RWPE1 (cell line): ENCODE measurements at places on chromosomes 1 and 21.
A peak's percentile ranks its signal among the peaks of the same experiment; 100 is the strongest.

GRCh38 chr1:74586253-74586897 is 74.0 kb upstream of the LRRC53 start:
- DNase-seq, result no peak

DNA sequence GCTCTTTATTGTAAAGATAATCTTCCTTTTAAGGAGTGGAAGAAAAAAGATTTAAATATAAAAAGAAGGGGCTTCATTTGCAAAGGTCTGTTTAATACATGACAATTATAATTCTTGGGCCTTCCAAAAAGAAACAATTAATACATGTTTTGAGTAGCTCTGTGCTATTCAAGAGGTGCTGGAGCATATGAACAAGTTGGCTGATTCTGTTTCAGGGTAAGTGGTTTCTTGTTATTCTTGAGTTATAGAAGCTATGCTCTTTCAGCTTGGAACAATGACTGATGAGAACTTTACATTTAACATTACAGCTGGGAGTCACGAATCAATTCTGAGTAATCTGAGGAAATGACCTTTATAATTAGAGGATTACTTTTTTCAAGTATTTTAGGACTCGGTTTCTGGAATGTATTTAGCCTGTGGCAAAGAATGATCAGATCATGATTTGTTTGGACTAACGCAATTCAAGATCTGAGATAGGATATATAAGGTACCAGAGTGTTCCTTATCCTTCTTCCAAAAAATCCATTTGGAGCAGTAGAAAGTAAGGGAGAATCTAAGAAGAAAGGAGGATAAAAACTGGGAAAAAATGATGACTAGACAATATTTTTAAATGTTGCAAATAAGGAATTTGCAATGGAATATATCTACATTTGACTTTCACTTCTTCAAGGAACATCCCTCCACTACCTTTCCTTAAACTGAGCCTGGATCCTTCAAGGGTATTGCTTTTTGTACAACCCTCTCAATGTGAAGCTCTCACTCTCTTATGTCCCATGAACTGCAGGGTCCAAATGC is 77.1 kb upstream of the KCTD3 start:
- no peak for DNase-seq

- peak; percentile 67 for DNase-seq
Measured at GRCh38 chr1:29124366-29125236, 898 bp upstream of the TMEM200B start.

DNA sequence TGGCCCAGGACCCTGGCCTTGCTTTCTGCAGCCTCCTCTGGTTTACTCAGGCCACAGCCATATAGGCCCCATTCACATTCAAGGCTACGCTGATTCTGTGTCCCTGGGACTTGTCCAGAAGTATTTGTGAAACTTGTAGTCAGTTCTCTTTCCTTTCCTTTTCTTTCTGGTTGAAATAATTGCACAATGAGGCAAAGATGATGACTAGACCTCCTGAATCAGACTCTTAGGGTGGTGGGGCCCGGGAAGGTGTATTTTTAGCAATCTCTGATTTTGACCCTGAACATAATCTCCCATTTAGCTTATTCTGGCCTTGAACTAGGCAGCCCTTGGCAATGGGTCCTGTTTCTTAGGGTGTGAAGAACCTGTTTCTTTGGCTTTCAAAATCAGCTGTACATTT is 39.9 kb downstream of the STUM start:
- no peak for DNase-seq

- DNase-seq, result no peak
Measured at GRCh38 chr21:44375281-44375651, 21.8 kb downstream of the TRPM2 start.

- no peak for DNase-seq
Measured at GRCh38 chr1:98422816-98423215, 238.7 kb upstream of the SNX7 start.

DNA sequence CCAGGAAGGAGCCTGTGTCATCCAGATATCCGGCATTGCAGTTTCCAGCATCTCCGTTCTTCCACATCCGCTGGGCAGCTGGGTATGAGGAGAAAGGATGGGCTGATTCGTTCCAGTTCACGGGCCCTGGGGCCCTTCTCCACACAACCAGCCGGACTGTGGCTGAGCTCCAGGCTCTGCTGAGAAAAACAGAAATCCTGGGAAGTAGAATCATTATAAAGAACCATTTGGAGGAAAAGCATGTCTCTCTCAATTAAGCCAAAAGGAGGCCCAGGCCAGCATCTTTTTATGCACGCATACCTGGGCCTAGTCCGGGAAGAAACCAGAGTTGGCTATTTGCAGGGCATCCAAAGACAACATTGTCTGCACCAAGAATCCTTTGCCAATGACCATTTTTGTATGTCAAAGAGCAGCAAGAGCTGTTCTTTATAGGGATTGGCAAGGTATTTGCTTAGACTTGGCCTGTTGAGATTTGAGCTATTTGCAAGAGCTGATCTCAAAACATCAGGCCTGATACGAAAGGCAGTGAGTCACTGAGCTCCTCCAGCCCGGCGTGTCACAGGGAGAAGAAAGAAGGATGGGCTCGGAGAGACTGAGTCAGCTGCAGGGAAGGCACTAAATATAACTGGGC is 84.9 kb upstream of the ARHGEF16 start:
- peak; percentile 32 for DNase-seq

DNA sequence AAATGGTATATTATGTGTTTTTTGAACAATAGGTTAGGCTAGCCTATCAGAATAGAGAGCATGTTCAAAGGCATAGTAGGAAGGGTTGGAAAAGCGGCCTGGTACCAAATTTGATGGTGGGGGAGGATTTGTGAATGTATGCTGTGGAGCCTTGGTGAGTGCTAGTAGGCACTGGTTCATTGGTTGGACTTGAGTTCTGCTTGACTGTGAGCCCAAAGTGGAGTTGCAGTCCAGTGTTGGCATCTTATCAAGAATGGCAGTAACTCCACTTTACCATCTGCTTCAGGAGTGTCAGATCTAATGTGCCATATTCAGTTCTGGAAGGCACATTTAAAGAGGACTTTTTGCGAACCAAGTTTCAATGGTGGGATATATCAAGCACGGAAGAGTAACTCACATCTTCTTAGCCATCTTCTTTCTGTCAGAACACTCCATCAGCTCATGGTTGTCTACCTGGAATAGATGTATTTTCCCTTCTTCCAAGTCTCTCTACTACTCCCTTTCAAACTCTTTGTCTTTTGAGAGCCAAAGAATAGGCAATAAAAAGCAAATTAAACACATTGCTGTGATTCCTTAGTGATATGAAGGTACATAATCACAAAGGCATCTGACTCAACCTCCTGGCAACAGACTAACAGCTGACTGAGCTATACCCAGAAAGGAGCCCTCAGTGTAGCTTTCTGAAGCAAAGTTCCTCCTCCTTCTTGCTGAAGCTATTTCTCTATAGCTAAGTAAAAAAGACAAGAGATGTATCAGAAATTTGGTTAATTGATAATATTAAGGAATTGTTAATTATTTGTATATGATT is 21.7 kb downstream of the LRRC8B start:
- DNase-seq, result peak; percentile 49

GRCh38 chr1:15153842-15154479 is 414 bp downstream of the TMEM51 start:
- DNase-seq, result peak; percentile 51

DNA sequence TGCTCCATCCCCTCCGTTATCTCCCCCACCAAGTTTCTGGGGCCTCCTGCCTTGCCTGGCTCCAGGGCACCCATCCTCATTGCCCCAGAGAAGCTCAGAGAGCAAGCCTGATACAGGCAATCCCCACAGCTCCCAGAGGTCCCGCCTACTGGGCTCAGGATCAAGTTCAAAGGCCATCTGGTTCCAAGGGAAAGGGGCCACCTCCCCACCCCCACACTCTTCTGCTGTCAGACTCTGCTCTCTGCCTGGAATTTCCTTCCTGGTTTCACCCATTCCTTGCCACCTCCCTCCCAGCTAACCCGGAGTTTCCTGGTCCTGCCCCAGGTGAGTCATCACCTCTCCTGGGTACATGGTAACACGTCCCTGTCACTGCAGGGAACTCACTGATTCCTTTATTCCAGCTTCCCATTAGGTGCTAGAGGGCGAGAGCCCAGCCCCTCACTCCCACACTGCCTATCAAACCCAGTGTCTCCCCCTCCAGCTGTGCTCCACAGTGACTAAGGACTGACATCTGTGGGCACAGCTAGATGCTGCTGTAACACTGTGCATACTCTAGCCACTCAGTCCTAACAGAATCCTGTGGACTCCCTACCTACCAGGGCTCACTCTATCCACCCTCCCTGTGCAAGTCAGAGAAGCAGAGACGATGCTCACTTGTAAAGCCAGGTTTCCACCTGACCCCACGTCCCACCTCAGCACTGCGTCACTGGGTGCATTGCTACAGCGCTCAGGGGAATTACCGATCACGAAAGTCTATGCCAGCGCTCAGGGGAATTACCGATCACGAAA is 21.8 kb downstream of the RSPH1 start:
- DNase-seq, result peak; percentile 83

GRCh38 chr1:47924270-47925048 is 72.7 kb downstream of the TRABD2B start:
- DNase-seq, result no peak

DNA sequence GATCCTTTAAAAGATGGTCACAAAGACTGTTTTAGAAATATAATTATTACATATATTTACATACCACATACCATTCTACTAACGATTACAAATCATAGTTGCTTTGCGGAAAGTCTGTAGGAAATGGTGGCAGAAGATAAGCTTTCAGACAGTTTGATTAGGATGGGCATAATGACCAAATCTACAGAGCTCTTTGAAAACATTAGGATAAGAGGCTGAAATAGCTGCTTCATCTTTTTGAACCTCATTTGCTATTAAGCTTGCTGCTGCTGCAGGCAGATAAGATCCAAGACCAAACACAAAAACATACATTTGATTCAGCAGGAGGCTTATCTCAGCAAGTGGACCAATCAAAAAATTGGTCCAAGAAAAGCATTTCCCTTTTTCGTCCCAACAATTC is 47.1 kb downstream of the DDAH1 start:
- no peak for DNase-seq

GRCh38 chr1:114274621-114275317 is 121.1 kb upstream of the SYT6 start:
- DNase-seq, result no peak

- no peak for DNase-seq
Measured at GRCh38 chr21:43717166-43717853, 1.6 kb upstream of the PDXK start.

DNA sequence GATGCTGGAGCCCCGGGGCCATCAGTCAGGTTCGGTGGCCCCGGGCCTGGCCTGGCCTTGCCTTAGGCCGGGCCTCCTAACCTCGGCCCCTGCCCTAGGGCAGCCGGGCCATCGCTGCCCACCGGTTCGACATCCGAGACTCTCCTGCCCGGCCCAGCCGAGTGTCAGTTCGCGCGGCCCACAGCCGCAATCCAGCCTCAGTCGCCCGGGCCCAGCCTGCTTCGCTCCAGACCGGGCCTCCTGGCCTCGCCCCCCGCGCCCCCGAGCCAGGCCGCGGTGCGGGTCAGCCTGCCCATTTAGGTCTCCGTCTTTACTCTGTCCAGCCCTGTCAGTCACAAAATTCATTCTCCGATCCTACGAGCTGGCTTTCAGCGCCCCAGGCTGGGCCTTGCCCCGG is 777 bp downstream of the LRRC41 start:
- DNase-seq, result no peak

- no peak for DNase-seq
Measured at GRCh38 chr1:229886636-229887035, 180.4 kb upstream of the GALNT2 start.

- no peak for DNase-seq
Measured at GRCh38 chr1:183039985-183040447, 16.8 kb downstream of the LAMC1 start.

GRCh38 chr1:185980891-185981290 is 246.7 kb downstream of the HMCN1 start:
- no peak for DNase-seq

GRCh38 chr1:30109853-30110252 is 613.5 kb downstream of the MATN1 start:
- no peak for DNase-seq

- DNase-seq, result no peak
Measured at GRCh38 chr1:24724345-24725208, 20.7 kb upstream of the CLIC4 start.

DNA sequence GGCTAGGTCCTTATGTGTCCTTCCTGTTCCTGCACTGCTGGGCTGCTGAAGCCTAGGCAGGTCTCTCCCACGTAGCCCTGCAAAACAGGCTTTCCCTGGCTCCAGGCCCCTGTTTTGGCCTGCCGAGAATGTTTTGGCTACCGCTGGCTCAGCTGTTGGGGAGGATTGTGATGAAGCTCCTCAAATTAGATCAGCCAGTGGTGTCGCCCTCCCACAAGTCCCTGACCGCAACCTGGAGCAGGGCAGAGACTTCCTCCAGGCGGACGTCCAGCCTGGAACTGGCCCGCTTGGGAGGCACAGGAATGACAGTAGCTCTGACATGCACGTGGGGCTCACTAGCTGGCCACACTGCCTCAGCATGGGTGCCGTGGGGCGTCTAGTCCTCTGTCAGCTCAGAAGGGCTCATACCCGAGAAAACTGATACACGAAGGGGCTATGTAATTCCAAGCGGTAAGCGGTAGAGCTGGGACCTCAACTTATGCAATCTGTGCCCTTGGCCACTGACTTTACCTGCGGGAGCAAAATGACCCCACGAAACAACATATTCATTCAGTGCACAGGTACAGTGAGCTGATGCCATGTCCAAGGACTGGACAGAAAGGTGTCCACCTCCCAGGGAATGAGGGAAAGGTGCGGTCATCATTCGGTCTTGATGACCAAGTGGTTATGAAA is 26.6 kb downstream of the DHRS3 start:
- DNase-seq, result no peak

GRCh38 chr1:213989002-213989855 is 1.5 kb downstream of the PROX1 start:
- no peak for DNase-seq

DNA sequence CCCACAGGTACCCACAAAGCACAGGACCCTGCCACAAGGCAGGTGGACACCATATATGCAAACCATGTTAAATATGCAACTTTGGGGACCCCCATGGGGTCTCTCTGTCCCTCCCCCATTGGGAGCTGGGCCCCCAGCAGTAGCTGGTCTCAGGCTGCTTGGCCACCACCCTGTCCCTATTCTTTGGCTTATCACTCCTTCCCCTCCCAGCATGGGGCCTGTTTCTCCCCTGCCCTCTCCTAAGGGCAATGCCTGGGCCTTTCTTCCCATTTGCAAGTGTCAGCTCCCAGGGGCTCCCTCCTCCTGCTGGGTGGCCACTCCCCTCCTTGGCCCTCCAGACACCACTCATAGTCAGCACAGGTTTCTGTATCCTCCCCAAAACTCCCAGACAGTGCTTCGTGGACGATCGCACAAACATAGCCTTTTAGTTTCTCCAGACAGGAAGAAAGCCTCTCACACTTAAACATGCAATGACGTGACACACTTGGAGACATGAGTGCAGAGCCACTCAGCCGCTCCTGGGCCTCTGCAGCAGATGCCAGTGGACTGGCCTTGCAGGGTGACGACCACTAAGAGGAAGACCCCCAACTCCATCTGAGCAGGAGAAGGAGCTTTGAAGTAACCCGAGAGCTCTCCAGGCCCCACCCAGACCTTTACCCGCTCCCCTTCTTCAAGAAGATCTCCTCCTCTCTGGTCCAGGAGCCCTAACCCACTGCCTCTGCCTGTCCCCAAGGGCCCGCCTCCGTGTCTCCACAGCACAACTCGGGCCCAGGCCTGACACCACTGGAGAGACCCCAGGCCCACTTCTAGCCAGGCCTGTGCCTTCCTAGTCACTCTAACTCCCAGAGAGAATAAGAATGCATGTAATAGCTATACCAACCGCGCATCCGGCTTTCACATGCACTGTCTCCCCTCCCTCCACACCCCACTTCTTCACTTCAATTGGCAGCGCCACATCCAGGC is 22.9 kb downstream of the CITED4 start:
- DNase-seq, result no peak
